Glutamatergic neuron (in vitro differentiated cells): ENCODE measurements at places on chromosomes 1 and 21.

DNA sequence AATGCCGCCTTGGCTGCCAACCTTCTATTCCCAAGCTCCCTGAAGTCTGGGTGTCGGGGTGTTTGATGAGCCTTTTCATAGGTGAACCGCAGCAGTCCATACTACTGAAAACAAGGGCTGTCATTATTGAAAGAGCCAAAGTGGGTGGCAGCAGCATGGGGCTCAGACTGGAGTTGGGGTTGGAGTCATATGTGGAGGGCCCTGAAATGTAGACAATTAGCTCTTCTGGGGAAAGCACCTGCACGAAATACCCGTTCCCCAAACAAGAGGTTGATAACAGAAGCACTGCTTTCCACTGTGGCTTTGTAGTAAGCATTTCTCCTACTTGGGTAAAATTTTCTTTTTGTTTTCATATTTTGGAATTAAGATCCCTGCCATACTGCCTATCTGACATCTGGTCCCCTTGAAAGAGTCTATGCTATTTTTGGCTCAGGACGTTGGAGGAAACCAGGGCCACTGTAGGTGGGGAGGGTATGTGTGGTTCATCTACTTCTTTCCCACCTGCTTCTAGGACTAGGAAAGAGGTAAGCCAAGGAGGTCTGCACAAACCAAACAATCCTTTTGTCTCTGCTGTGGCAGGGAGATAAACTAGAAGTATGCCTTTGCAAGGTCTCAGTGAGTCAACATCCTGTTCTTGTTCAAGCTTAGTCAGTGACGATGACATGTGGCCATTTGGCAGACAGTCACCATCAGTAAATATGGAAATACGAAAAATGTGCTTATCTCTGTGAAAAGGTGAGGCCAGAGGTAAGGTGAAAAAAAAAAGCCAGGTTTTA lies 197.0 kb upstream of the UBE2U start:
- no peak for DNase-seq

- DNase-seq, result no peak
Observed at GRCh38 chr21:27649323-27649722, 682.4 kb upstream of the ADAMTS5 start.

DNA sequence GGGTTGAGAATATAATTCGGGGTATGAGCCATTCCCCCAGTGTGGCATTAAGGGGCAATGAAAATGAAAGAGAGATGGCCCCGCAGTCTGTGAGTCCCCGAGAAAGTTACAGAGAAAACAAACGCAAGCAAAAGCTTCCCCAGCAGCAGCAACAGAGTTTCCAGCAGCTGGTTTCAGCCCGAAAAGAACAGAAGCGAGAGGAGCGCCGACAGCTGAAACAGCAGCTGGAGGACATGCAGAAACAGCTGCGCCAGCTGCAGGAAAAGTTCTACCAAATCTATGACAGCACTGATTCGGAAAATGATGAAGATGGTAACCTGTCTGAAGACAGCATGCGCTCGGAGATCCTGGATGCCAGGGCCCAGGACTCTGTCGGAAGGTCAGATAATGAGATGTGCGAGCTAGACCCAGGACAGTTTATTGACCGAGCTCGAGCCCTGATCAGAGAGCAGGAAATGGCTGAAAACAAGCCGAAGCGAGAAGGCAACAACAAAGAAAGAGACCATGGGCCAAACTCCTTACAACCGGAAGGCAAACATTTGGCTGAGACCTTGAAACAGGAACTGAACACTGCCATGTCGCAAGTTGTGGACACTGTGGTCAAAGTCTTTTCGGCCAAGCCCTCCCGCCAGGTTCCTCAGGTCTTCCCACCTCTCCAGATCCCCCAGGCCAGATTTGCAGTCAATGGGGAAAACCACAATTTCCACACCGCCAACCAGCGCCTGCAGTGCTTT lies 9.4 kb downstream of the PROX1 start:
- no peak for DNase-seq

GRCh38 chr1:60448850-60449249 lies 375.3 kb upstream of the C1orf87 start:
- no peak for DNase-seq

GRCh38 chr1:169527451-169528214 lies 41.9 kb upstream of the SLC19A2 start:
- DNase-seq, result no peak

GRCh38 chr1:227774821-227775661 lies 39.8 kb downstream of the SNAP47 start:
- DNase-seq, result no peak

DNA sequence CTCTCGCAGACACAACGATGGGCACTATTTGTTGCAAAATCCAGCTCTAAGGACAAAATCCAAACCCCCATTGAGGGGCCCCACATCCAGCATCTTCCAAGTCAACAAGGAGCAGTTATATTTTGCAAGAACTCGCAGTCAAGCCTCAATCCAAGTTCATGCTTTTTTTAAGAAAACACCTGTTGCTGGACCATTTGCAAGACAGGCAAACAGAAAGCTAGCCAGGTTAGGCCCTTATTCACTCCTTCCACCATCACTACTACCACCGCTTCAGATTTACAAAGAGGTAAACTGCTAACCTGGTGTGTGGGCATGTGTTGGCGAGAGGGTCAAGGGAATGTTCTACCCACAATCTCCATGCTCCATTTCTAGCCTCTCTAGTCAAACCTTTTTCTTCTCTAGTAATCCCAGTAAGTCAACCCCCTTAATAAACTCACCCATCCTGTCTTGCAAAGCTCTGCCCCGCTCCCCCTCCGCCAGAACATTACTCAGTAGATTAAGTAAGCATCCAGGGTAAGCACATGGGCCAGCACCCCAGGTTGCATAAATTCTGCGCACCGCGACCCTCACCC lies 703 bp downstream of the ERI3 start:
- no peak for DNase-seq

- DNase-seq, result no peak
Observed at GRCh38 chr1:5596651-5597050, 395.6 kb downstream of the NPHP4 start.

DNA sequence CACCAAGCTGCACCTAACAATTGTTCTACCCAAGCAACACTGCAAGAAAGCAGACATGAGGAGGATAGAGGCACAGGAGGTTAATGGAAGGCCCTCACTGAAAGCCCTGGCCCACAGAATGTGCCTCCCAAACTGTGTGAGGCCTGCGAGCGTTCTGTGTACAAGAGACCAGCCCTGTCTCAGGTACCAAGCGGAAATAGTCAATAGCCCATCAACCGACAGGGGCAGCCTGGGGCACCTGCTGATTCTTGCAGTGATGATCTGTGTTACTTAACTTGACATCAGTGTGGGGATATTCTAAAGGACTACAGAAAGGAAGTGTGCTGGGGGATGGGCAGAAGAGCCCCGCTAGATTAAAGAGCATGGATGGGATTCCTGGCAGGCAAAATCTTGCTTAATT lies 392.4 kb downstream of the KCNH1 start:
- no peak for DNase-seq

GRCh38 chr1:213623064-213623581 lies 364.6 kb upstream of the PROX1 start:
- DNase-seq, result no peak

GRCh38 chr1:205441318-205441633 lies 14.6 kb downstream of the BLACAT1 start:
- DNase-seq, result no peak

DNA sequence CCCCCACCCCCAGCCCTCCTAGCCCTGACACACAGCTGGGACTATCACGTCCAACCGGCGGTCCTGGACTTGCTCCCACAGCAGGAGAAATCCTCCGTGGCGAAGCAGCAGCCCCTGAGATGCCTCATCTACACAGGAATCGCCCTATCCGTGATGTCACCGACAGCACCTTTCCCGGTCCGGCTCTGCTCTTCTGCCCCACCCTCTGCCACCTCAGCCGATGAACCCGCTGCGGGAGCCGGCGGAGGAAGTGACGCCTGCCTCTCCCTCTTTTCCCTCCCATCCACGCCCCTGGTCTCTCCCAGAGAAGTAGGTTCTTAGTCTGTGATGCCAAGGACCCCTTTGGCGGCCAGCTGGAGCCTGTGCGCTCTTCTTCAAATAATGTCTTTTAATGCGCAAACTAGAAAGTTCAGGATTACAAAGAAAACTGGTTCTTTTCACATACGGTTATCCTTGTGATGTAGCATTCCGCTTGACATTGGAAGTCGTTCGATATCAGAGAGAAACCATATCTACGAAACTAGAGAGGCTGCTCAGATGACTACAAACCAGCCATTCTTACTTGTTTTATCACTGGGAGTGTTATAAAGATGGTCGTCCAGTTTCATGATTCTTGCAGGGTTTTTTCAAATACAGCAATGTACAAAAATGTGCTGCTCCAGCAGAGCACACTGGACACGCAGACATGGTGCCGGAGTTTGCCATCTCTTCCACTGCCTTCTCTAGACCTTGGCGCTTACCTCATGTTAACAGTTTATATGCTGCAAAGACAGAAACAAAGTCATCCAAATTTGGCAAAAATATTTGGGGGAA lies 120.3 kb downstream of the PPIAL4G start:
- peak; percentile 59 for DNase-seq

DNA sequence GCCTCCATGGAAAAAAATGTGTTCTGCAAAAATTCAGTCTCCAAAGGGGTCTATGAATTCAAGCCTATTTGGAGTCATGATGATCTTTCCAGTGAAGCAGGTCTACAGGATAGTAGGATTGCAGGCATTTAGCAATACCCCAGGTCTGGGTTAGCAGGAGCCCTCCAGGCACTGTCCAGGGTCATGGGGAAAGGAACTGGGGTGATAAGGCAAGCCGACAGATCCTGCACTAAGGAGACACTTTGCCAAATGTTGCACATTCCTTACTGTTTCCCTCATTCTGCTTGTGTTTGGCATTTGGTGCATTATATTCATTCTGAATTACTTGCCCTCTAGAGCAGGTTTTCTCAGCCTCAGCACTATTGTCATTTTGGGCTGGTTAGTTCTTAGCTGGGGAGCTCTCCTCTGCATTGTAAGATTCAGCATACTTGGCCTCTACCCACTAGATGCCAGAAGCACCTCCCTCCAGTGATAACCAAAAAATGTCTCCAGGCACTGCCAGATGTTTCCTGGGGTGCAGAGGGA lies 333.3 kb upstream of the PLXNA2 start:
- no peak for DNase-seq

- DNase-seq, result no peak
Observed at GRCh38 chr1:161718559-161719324, 2.6 kb upstream of the FCRLB start.

- no peak for DNase-seq
Observed at GRCh38 chr1:153667439-153667838, 3.4 kb downstream of the ILF2 start.

GRCh38 chr1:214264196-214264595 lies 16.8 kb upstream of the SMYD2 start:
- no peak for DNase-seq
